ENCODE measurements at places on chromosomes 5 and 9. TPM values are rescaled to one million over a fixed set of nuclear protein-coding genes. Genes with fewer than 3 reads are reported as not detected.
A peak's percentile ranks its signal among the peaks of the same experiment; 100 is the strongest.

WNK2 gene
- 39.5 TPM for total RNA-seq

DNA sequence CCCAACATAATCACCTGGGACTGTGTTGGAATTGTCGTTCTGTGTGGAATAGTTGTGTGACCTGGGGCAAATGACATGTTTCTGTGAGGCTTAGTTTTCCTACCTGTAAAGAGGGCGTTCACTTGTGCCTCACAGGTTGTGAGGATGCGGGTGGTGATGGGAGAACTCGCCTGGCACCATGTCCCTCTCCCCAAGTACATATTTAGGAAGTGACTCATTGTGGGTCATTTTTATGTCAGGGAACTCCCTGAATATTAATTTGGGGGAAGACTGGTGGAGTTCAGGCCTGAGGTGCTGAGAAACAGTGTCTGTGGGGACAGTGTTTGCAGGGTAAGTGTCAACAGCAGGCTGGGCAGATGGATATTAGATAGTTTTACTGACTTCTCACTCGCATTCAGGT is 144.7 kb downstream of the KDM4C start:
- DNase-seq, result no peak

GRCh38 chr5:124990723-124991122 is 244.3 kb upstream of the ZNF608 start:
- DNase-seq, result no peak

- DNase-seq, result no peak
These were observed 9.3 kb downstream of the NIPBL start for GRCh38 chr5:36885566-36886485.

GRCh38 chr9:133191989-133192388 is 17.1 kb downstream of the OBP2B start:
- peak; percentile 74 for DNase-seq

DNA sequence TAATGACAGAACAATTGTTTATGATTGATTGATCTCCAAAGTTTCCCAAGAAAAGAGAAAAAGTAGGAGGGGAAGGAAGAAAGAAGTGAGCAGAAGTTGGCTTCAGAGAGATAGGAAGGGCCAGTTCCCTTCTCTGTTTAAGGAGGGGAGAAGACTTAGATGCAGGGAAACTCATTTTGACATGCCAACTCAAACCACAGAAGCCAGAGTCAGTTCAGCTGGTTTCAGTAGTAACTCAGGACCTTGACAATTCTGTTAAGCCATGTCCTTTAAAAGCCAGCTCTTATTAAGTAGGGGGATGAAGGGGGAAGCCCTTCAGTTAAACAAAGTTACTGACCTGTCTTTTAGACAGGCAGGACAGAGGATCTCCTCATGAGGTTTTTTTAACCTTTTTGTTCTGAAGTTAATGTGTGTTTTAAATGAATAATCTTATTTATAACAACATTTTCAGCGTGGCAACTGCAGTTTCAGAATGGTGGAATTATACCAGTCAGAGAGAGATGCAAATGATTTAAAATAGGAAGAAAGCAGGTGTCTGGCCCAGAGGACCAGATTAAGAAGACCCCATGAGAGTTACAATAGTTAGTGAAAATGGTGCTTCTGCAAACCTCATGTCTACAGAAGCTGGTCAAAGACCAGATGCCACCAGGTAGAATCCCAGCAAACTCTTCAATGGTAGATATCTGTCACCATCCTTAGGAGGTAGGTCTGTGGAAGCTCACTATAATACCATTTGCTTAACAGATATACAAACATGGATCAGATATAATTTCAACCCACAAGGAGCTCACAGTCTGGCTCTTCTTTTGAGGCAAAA is 29.3 kb upstream of the ABL1 start:
- DNase-seq, result no peak

DNA sequence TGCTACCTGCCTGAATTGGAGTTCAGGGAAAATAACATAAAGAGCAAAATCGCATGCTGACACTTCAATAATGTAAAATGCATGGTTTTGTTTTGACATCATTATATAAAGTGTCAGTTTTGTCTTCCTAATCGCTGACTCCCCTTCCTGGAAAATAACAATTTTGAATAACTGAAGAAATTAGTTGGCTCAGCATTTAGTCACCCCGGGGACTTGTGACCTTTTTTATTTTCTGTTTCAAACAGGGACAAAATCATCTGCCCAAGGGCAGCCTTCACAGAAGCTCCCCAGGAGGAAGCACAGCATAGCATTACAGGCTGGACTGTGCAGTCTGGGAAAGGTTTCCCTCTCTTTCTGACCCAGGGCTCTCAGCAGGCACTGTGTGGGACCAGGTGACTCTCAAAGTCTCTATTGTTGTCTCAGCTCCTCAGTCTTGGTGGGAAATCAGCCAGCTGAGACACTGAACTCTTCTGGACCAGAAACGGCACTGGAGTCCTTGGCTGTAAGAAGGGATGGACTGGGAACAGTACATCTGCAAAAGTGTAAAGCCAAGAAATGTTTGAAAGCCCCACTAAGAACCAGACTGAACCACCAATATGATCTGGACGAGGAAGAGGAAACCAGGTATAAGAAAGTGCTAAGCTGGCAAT is 671.3 kb upstream of the KLF4 start:
- no peak for DNase-seq

DNA sequence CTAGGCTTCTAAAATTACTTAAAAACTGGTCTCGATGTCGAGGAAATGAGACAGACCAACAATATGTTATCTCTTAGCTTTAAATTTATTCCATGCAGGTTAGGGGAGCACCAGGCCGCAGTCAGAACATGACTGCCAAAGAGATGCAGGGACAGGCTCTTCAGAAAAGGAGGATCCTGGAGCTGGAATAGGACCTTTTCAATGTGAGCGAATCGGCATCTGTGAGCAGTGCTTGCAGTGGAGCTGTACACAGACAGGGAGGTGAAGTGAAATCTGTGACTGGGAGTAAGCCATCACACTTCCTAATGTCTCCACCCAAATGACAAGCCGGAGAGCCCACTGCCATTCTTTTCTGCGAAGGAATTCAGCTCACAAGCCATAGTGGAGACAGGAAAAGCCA is 78.2 kb downstream of the EFNA5 start:
- DNase-seq, result no peak

- no peak for DNase-seq
These were observed 439.6 kb upstream of the PTGER4 start for GRCh38 chr5:40240111-40240510.

DNA sequence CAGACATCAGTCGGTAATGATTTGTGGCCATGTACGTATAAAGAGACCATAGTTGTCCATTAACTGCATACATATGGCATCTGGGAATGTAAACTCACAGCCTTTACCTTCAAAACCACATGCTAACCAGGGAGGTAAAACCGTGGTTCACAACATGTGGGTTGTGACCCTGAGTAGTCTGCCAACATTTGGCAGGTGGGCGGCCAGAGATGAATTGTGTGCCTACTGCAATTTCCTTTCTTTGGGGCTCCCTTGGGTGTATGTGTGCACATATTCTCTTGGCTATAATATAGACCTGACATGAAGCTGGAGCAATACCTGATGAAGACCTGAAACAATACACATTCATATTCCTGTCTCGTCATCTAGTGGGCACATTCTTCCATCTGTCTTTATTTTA is 396.0 kb downstream of the MLLT3 start:
- no peak for DNase-seq

TRIM36 gene
- 0.37 TPM for total RNA-seq

DNA sequence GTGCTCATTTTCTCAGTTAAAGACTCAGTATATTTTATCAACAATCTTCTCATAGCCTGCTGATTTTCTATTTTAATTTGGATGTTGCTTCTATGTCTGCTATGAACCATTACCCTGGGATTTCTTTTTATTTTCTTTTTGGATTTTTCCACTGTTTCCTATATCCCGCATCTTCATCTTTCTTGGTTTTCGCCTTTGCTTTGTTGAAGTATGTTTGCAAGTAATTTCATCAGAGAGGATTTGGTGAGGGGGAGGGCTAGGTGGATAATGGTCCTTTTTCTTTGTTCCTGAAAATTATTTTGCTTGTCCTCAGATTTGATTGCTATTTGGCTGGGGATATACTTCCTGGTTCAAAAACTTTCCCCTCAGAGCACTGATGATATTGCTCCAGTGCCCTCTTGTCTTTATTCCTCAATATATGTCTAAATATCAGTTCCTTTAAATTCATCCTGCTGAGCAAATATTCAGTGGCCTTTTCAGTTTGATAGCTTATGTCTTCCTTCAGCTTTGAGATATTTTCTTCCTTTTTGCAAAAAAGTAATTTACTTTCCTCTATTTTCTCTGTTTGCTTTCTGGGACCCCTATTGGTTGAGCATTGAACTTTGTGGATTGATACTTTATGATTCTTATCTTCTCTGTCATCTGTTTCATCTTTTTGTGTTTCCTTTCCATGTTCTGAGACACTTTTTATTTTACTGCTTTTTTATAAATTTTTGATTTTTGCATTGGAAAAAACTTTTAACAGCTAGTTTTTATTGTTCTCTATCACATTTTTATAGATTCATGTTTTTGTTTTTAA is 227.6 kb upstream of the ELL2 start:
- no peak for DNase-seq

RNF180 gene
- 50.7 TPM for total RNA-seq

DNA sequence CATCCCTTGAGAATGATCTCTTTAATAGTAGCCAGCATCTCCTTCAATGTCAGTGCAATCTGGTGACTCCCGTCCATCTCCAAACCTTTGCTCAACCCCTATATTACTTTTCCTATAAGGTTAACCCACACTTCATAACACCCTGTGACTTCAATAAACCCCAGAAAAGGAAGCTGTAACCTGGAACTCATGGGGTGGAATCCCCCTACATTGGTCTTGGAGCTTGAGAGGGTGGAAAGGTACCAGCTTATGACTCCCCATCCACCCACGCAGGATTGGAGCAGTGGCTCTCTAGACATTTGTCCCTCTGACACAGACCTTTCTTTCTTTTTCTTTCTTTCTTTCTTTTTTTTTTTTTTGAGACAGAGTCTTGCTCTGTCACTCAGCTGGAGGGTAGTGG is 54.7 kb upstream of the ZFR start:
- no peak for DNase-seq

CEMIP2 gene
- 43.3 TPM for total RNA-seq

MCTP1 gene
- 23.8 TPM for total RNA-seq

- no peak for DNase-seq
These were observed 13.7 kb downstream of the TMEFF1 start for GRCh38 chr9:100486479-100487176.

C5orf46 gene
- not detected for total RNA-seq

PCDHA13 gene
- total RNA-seq, result not detected

DNA sequence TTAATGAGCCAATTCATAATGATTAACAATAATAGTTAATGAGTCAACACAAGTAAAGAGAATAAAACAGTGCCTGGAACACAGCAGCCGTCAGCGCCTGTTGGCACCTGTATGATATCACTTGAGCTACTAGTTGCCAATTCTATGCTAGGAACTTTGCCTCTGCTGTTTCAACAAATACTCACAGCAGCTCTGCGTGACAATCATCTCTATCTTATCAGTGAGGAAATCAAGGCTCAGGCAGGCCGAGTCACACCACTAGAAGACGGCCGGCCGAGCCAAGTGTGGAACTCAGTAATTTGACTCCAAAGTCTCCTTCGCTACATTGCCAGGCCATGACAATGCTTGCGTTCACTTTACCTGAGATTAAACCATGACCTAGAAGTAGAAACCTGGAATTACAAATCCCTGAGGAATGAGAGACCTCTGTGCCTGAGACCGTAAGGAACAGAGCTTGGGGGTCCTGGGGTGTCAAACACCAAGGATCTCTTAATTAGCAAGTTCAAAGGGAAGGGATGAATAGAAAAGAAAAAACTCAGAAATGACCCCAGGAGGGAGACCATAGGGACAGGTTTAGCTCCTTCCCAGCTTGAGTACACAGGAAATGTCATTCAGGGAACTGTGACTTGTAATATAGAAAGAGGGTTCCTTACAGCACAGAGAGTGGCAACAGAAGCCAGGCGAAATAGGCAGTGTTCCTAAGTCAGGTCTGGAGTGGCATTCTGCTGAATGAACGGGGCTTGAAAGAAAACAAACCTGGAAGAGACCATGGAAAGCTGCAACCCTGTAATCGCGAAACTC is 109.1 kb downstream of the SUSD1 start:
- no peak for DNase-seq

DNA sequence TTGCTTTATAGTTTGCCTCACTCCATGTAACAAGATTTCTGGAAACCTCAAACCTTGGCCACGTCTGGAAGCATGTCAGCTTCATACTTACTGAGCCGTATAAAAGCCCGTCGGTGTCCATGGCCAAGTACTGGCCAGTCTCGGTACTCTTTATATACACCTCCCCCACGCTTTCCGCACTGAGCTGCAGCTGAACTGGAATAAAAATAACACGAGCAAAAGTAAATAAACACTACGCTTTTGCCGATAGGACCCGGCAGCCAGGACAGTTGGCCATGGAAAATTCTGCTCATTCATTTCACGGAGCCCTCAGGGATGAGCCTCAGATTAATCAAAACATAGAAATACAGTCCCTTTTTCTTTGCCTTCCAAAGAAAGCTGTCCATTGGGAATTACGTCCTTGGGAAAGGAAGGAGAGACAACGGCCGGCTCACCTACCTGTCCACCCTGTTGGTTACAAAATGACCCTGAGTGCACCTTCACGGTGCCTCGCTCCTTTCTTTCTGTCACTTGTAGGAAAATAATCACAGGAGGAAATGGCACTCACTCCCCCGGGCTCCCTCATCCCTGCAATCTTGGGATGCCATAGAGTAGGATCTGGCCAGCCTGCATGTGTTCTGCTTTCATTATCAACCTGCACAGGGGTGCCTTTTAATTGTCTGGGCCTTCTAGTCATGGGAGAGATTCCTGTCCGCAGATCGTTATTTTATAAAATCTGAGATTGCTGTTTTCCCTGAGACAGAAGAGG is 85.1 kb downstream of the FGF1 start:
- no peak for DNase-seq

- DNase-seq, result peak; percentile 65
These were observed 69.7 kb downstream of the ABCA1 start for GRCh38 chr9:104858271-104858670.

DNA sequence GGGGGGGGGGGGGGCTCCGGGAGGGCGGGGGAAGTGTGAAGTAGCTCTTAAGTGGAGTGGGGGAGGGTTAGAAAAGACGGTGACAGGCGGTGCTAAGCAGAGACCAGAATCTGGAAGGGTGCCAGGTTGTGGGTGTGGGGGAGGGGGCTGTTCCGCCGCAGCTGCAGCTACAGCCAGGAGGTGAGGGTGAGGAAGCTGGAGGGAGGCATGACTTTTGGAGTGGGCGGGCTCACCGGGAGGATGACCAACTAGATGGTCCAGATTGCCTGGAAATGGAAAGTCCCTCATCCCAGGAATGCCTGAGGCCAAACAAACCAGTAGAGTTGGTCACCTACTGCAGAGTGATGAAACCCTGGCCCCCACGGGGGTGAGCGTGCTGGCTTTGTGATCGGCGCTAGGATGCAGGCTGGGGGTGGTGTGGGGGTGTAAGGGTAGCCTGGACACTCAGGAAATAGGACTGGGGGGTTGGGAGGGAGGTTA is 158.1 kb upstream of the SHB start:
- no peak for DNase-seq

Data from posterior vena cava (tissue), 2 donors.